Glomerular endothelial cell (primary cell): ENCODE measurements at places on chromosomes 5 and 9. TPM values are rescaled to one million over a fixed set of nuclear protein-coding genes. Genes with fewer than 3 reads are reported as not detected.

The FLT4 gene
- 97.3 and 203 TPM in 2 replicates for total RNA-seq

The CIZ1 gene
- 68.1 and 69.4 TPM in 2 replicates for total RNA-seq

The ZFP2 gene
- 0.39 and 0.82 TPM in 2 replicates for total RNA-seq

The ARRDC1 gene
- total RNA-seq = 36.8 and 49.8 TPM in 2 replicates

The PCDHGC5 gene
- 0.24 and 2.5 TPM in 2 replicates for total RNA-seq

The CCDC192 gene
- total RNA-seq = not detected in 2 replicates

The RNF208 gene
- total RNA-seq = 0.76 and 2.9 TPM in 2 replicates

The WNT8A gene
- not detected in 2 replicates for total RNA-seq

The B4GALT1 gene
- total RNA-seq = 57.3 and 71.0 TPM in 2 replicates

The TRAF1 gene
- total RNA-seq = 4.2 and 4.3 TPM in 2 replicates

The CCL27 gene
- total RNA-seq = not detected in 2 replicates

The EMB gene
- 2.0 and 4.7 TPM in 2 replicates for total RNA-seq

The PCDHB8 gene
- total RNA-seq = 0.34 and 0.88 TPM in 2 replicates

The PCDHA4 gene
- total RNA-seq = 0.29 TPM in 1 of 2 replicates, not detected in the other

The SOX30 gene
- not detected in 2 replicates for total RNA-seq
